Mesothelial cell of epicardium (in vitro differentiated cells): ENCODE measurements at places on chromosomes 5 and 9. TPM values are rescaled to one million over a fixed set of nuclear protein-coding genes. Genes with fewer than 3 reads are reported as not detected.

- no peaks in the 10 kb centered on the region for H3K4me1 ChIP-seq
- no peak for DNase-seq
- H3K27me3 ChIP-seq = no peaks in the 10 kb centered on the region
- H3K36me3 ChIP-seq = no peaks in the 10 kb centered on the region
- H3K27ac ChIP-seq = no peak overlapping the region
Measured at GRCh38 chr9:91177661-91178280, 183.9 kb downstream of the AUH start.

- no peak for DNase-seq
- no peak overlapping the region for H3K27ac ChIP-seq
- no peaks in the 10 kb centered on the region for H3K27me3 ChIP-seq
- H3K36me3 ChIP-seq = peaks cover 2% of the 10 kb centered on the region
- no peaks in the 10 kb centered on the region for H3K4me1 ChIP-seq
- no peak overlapping the region for H3K4me3 ChIP-seq
Measured at GRCh38 chr9:36632892-36633291, 60.2 kb downstream of the MELK start.

DNA sequence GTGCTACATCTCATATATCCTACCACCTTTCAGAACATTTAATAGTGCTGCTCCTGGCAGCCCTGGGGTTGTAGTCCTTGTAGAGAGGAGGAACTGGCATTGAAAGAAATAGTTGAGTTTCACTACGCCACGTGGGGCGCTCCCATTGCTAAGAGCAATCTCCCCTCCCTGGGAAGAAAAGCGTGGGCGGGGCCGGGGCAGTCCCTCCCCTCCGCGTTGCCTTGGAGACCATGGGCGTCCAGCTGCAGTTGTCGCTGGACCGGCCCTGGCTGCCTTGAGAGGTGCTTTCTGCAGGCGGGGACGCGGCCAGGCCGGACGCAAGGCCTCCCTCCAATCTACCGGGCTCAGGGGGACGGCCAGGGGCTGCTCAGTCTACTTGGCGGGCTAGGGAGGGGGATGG lies 368 bp upstream of the CCDC180 start:
- no peak overlapping the region for H3K4me3 ChIP-seq
- H3K27me3 ChIP-seq = no peaks in the 10 kb centered on the region
- DNase-seq = peak; percentile 72
- H3K4me1 ChIP-seq = no peaks in the 10 kb centered on the region
- H3K36me3 ChIP-seq = peaks cover 7% of the 10 kb centered on the region
- no peak overlapping the region for H3K27ac ChIP-seq

DNA sequence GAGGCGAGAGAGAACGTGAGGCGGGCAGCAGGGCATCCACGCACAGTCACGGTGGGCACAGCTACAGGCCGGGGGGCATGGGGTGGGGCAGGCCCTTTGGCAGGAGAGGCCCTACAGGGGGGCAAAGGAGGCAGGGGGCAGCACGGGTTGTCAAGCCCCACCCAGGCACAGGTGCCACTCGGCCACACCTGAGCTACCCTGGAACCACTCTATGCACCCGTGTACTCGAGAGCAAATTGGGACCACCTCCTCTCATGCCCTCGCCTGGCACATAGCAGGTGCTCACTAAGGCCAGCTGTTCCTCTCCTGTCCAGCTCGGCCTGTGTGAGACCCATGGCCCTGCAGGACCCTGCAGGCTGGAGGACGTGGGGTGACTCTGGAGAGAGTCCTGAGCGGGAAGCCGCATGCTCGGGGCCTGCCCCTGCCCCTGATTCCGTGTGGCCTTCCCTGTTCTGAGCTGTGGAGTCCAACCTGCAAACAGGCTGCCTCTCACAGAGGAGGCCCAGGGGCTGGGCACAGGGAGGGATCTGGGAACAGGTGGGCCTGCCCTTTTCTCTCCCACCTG lies 31.4 kb upstream of the SARDH start:
- H3K27ac ChIP-seq = no peak overlapping the region
- H3K4me1 ChIP-seq = no peaks in the 10 kb centered on the region
- H3K36me3 ChIP-seq = peaks cover 43% of the 10 kb centered on the region
- H3K4me3 ChIP-seq = no peak overlapping the region

GRCh38 chr5:179131886-179132585 lies 71.9 kb downstream of the ZNF354C start:
- H3K27ac ChIP-seq = no peak overlapping the region
- no peak overlapping the region for H3K4me3 ChIP-seq
- no peak for DNase-seq
- H3K4me1 ChIP-seq = no peaks in the 10 kb centered on the region
- peaks cover 13% of the 10 kb centered on the region for H3K36me3 ChIP-seq

- peaks cover 9% of the 10 kb centered on the region for H3K4me1 ChIP-seq
- H3K27me3 ChIP-seq = peaks cover 53% of the 10 kb centered on the region
- no peak overlapping the region for H3K27ac ChIP-seq
- DNase-seq = no peak
- no peaks in the 10 kb centered on the region for H3K36me3 ChIP-seq
- no peak overlapping the region for H3K4me3 ChIP-seq
Measured at GRCh38 chr5:160620401-160620800, 198.7 kb downstream of the PTTG1 start.

DNA sequence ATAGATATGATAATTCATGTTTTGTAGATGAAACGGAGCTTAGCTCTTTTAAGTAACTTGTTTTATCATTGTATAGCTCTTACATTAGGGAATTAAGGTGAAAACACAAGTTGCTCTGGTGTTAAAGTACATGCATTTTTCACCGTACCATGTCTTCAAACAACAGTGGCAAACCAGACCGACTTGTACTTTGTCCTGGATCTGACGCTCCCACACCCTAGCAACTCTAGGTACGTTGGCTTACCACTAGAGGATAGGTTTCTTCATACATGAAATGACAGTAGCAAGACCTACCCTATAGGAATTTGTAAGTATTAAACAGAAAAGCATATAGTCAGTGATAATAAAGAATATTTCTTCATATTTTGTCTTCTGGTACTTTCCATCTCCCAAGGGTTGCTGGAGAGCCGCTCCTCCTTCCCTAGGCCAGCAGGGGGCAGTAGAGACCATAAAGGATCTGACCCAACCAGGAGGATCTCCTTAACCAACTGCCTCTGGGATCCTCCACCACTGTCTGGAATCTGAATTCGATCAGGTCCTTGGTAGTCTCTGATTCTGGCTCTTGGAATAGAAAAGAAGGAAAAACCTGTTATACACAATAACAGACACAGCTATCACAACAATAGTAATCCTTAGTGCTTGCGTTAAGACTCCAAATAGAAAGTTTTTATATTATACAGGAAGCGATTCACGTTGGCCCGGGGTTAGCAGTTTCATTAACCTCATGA lies 136.7 kb downstream of the CAVIN4 start:
- peak; percentile 86 for DNase-seq
- H3K4me3 ChIP-seq = no peak overlapping the region
- no peaks in the 10 kb centered on the region for H3K4me1 ChIP-seq

GRCh38 chr9:93654351-93654961 lies 78.1 kb downstream of the PHF2 start:
- no peak overlapping the region for H3K4me3 ChIP-seq
- no peak for DNase-seq
- H3K27ac ChIP-seq = no peak overlapping the region
- no peaks in the 10 kb centered on the region for H3K27me3 ChIP-seq
- H3K4me1 ChIP-seq = no peaks in the 10 kb centered on the region

- no peak overlapping the region for H3K4me3 ChIP-seq
- H3K27me3 ChIP-seq = no peaks in the 10 kb centered on the region
- H3K27ac ChIP-seq = no peak overlapping the region
- no peaks in the 10 kb centered on the region for H3K4me1 ChIP-seq
- H3K36me3 ChIP-seq = no peaks in the 10 kb centered on the region
Measured at GRCh38 chr5:162638849-162639248, 571.3 kb downstream of the GABRG2 start.

DNA sequence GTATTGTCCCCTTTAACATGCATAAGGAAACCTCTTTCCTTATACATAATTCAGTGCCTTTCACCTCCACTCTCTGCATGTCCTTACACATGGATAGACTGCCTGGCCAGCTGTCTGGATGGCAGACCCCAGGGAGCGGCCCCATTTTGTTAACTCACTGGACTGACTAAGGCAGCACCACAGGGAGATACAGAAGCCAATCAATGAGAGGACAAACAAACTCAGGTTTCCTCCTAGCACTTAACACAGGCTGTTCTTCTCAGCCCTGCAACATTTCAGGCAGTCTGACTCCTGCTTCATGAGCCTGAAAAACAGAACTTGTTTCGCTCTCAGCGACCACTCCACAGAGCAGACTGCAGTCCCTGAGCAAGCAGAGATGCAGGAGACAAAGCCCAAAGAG lies 135.4 kb upstream of the RASEF start:
- no peak overlapping the region for H3K27ac ChIP-seq
- no peaks in the 10 kb centered on the region for H3K36me3 ChIP-seq
- H3K4me3 ChIP-seq = no peak overlapping the region
- H3K27me3 ChIP-seq = peaks cover 45% of the 10 kb centered on the region

GRCh38 chr5:91849069-91849468 lies 466.0 kb upstream of the ARRDC3 start:
- H3K4me3 ChIP-seq = no peak overlapping the region
- H3K27me3 ChIP-seq = no peaks in the 10 kb centered on the region
- no peaks in the 10 kb centered on the region for H3K36me3 ChIP-seq
- H3K4me1 ChIP-seq = peaks cover 19% of the 10 kb centered on the region
- H3K27ac ChIP-seq = no peak overlapping the region
- no peak for DNase-seq

- peaks cover 13% of the 10 kb centered on the region for H3K36me3 ChIP-seq
- no peaks in the 10 kb centered on the region for H3K27me3 ChIP-seq
- DNase-seq = no peak
- H3K27ac ChIP-seq = no peak overlapping the region
- H3K4me3 ChIP-seq = no peak overlapping the region
- H3K4me1 ChIP-seq = no peaks in the 10 kb centered on the region
Measured at GRCh38 chr9:132698989-132699388, 28.7 kb downstream of the GTF3C4 start.

DNA sequence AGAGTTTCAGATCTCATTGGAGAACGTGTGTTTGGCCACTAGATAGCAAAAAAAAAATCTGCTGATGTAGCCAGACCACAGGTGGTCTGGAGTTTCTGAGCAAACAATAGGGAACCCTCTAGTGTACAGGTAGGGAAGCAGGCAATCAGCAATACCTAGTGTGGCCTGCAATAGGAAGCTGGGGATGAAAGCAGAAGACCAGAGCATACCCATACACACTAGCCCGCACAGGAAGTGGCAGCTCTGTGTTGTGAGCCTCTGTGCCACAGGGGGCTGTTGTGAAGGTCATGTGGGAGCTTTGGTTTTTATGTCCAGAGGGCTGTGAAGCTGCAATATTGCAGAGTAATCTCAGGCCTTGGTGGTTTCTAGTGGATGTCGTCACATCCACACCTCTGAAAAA lies 81.2 kb downstream of the MTAP start:
- peaks cover 60% of the 10 kb centered on the region for H3K36me3 ChIP-seq
- no peak overlapping the region for H3K27ac ChIP-seq
- no peaks in the 10 kb centered on the region for H3K4me1 ChIP-seq
- H3K4me3 ChIP-seq = no peak overlapping the region
- H3K27me3 ChIP-seq = no peaks in the 10 kb centered on the region
- no peak for DNase-seq

DNA sequence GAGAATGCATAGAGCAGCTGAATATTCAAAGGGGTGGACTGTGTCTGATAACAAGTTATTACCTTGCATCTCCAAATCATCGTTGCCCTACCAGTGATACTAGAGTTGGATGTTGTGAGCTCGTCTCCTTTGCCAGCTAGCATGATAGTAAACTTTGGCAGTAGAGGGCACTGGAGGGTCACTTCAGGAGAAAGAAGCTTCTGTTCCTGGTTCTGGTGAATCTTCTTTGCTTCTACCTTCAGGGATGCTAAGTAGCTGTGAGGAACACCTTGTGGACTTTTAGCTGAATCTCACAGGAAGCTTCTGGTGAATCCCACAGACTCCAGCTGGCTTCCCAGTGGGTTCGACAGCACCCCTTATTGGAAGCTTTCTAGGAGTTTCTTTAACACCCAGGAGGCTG lies 626.6 kb upstream of the SGCD start:
- DNase-seq = no peak
- no peaks in the 10 kb centered on the region for H3K4me1 ChIP-seq
- H3K27me3 ChIP-seq = peaks cover 32% of the 10 kb centered on the region

DNA sequence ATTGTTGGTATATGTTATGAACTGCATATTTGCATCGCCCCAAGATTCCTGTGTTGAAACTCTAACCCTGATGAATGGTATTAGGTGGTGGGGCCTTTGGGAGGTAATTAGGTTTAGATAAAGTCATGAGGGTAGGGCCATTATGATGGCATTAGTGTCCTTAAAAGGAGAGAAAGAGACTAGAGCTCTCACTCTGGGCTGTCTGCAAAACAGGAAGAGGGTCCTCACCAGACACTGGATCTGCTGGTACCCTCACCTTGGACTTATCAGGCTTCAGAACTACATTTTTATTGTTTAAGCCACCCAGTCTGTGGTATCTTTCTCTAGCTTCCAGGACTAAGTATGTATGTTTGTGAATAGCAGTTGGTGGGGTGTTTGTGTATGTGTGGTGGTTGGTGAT lies 68.9 kb downstream of the MACIR start:
- no peak for DNase-seq
- no peaks in the 10 kb centered on the region for H3K36me3 ChIP-seq
- no peak overlapping the region for H3K27ac ChIP-seq
- H3K4me3 ChIP-seq = no peak overlapping the region
- no peaks in the 10 kb centered on the region for H3K4me1 ChIP-seq

DNA sequence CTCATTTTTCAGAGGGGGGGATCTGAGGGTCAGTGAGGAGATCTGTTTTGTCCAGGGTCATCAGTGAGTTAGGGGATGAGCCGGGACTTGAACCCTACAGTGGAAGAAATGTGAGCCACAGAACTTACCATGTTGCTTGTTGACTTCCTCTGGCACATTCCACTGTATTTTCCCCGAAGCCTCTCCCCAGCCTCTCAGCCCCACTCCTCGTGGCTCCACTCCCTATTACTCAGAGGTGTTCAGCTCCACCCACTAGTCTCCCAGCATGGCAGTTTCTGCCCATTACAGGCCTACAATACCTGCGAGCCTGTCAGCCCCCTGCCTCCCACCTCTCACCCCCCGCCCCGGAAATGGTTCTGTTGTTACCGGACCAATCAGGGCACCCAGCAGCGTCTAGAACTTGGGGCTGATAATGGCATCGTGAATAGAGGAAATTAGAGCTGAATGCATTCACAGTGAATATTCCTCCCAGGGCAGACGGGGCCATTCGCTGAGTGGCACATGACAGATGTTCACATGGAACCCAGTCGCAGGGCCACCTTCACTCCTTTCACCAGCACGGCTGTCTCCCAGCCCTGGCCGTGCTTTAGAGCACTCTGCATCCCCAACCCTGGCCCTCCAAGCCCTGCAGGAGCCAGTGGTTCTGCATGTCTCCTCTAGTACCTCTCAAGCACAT lies 81.6 kb downstream of the KCNIP1 start:
- no peak for DNase-seq
- peaks cover 7% of the 10 kb centered on the region for H3K4me1 ChIP-seq
- H3K27ac ChIP-seq = no peak overlapping the region
- peaks cover 87% of the 10 kb centered on the region for H3K27me3 ChIP-seq
- H3K4me3 ChIP-seq = no peak overlapping the region
- H3K36me3 ChIP-seq = peaks cover 1% of the 10 kb centered on the region

- H3K27me3 ChIP-seq = no peaks in the 10 kb centered on the region
- no peaks in the 10 kb centered on the region for H3K36me3 ChIP-seq
- H3K4me1 ChIP-seq = peaks cover 6% of the 10 kb centered on the region
- no peak overlapping the region for H3K4me3 ChIP-seq
- DNase-seq = no peak
Measured at GRCh38 chr5:68898951-68899471, 194.8 kb upstream of the SLC30A5 start.

FOXD4L5 gene
- 0.16 to 0.29 TPM (median 0.22 TPM) in 3 replicates for total RNA-seq

PCDHA10 gene
- 18.6 to 20.1 TPM (median 19.8 TPM) in 3 replicates for total RNA-seq

SLC46A2 gene
- total RNA-seq = not detected in 3 replicates

FOXD4 gene
- 0.35 to 0.67 TPM (median 0.38 TPM) in 3 replicates for total RNA-seq

SLC6A3 gene
- 0.04 to 0.07 TPM in 2 of 3 replicates, not detected in the other for total RNA-seq
